Left cardiac atrium (tissue), 4 donors: ENCODE measurements at places on chromosomes 1 and 21. TPM values are rescaled to one million over a fixed set of nuclear protein-coding genes. Genes with fewer than 3 reads are reported as not detected.

- no peak for DNase-seq
Measured at GRCh38 chr1:108071601-108072000, 106.6 kb upstream of the VAV3 start.

- DNase-seq: peak; percentile 21
Measured at GRCh38 chr1:192512426-192513162, 63.0 kb upstream of the RGS1 start.

- DNase-seq: no peak
Measured at GRCh38 chr1:172821609-172822274, 162.8 kb downstream of the FASLG start.

DNA sequence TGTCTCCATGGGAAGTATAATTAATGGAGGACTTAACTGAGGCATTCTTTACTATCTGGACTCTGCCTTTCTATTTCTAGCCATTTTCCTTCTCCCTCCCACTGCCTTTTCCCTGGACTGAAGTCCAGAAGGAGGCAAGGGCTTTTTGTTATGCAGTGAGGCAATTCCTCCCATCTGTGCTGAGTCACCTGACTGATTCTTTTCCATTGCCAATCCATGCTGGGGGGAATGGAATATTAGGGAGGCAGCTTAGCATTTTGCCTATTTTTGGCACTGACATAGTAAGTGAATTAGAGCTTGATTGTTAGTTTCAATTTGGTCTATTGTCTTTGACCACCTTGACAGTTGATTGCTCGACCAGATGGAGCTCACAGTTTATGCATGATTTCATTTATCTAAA is 1000.6 kb upstream of the PRMT6 start:
- DNase-seq: no peak

GRCh38 chr1:178057141-178057765 is 36.7 kb upstream of the RASAL2 start:
- DNase-seq: no peak

GRCh38 chr21:40587736-40588346 is 259.1 kb downstream of the DSCAM start:
- DNase-seq: no peak

GRCh38 chr1:68188060-68188538 is 44.2 kb downstream of the WLS start:
- no peak for DNase-seq

GRCh38 chr1:42944246-42944928 is 14.3 kb downstream of the SLC2A1 start:
- DNase-seq: peak; percentile 49

- DNase-seq: no peak
Measured at GRCh38 chr21:44529503-44530125, 10.4 kb downstream of the KRTAP10-1 start.

- no peak for DNase-seq
Measured at GRCh38 chr1:212962509-212962908, 12.2 kb downstream of the VASH2 start.

DNA sequence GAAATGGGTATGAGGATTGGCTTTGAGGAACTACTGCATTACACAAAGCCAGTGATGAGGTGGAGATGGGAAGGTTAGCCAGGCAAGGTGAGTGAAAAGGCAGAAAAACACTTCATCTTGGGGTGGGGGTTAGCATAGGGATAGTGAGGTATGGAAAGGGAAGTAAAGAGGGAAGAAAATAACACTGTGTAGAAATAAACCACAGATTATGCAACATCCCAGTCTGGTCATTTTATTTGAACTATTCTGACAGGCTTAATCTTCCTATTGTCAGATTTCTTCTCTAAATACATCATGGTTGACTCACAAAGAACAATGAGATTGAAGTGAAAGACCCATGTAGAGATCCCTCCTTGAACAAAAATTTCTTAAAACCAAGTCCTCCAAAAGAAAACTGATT is 640.2 kb downstream of the PTPRC start:
- no peak for DNase-seq

DNA sequence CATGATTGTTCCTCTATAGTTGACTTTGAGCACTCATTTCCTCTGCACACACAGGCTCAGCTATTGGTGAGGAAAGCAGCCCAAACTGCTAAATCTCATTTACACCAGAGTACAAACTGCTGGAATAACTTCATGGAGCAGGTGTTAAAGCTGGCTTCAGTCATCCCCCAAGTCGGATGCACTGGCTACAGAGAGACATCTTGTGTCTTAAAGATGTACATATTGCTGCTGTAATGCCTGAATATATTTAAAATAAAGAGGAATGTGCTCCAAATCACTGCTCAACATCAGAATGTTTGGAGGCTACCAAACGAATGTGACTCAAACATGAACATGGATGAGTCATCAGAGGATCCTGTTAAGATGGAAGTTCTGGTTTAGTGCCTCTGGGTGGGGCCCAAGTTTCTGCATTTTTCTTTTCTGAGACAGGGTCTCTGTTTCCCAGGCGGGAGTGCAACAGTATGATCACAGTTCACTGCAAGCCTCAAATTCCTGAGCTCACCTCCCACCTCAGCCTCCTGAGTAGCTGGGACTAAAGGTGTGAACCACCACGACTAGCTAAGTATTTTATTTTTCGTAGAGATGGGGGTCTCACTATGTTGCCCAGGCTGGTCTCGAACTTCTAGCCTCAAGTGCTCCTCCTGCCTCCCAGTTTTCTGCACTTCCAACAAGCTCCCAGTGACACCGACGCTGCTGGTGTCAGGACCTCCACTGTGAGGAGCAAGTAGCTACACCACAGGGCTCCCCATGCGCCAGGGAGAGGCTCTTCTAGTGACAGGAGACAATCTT is 79.0 kb upstream of the KRTAP19-8 start:
- DNase-seq: no peak

DNA sequence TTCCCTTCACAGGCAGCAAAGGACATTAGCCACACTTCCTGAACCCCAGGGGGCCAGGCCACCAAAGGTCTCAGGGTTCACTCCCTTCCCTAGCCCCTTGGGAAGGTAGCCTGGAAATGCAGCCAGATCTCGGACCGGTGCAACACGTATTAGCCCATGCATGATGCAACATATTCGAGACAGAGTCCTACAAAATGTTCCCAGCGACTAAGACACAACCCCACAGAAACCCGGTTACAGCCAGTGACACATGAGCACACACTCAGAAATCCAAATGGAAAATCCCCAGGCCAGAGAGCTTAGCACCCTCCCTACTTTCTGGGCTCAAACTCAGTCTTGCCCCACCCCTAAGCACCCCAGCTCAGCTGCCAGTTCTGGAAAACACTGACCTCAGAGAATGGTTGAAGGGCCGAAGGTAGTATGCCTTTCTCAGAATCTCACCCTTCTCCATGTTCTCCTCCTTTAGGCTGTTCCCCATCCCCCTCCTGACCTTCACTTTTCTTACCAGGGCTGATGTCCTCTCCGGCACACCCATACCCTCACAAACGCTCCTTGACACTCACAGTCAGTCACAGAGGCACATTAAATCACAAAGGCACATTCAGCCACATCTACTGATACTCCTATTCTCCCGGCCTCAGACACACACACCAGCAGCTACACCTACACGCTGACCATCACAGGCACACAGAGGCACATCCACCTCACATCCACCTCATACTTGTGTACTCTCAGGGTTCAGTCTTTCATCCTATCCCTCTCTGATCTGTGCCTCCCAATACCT is at the start of gene TSPAN1:
Gene TSPAN1 (plus strand): TSS at position 640 of the 784 bp plus-strand sequence. CDS start 6,021 bp downstream, outside the sequence.
- peak; percentile 50 for DNase-seq

GRCh38 chr1:109925159-109925990 is 14.7 kb downstream of the CSF1 start:
- DNase-seq: no peak

DNA sequence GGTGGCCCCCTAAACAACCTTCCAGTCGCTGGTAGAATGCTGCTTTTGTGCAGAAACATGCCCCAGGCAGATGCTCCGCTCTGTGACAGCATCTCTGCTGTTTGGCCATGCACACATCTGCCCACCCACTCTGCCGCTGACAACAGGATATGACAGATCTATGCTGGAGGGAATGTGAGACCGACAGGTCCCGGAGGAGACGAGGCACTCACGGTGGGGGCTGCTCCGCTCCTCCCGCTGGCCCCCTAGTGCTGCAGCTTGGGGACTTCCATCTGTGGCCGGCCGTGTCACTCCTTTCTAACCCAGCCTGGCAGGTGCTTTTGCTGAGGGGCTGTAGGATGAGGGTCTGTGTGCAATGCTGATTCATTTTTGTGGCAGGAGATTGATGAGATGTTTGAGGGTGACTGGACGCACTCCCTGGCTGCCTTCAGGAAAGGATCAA is 49.1 kb upstream of the DMRTB1 start:
- no peak for DNase-seq

DNA sequence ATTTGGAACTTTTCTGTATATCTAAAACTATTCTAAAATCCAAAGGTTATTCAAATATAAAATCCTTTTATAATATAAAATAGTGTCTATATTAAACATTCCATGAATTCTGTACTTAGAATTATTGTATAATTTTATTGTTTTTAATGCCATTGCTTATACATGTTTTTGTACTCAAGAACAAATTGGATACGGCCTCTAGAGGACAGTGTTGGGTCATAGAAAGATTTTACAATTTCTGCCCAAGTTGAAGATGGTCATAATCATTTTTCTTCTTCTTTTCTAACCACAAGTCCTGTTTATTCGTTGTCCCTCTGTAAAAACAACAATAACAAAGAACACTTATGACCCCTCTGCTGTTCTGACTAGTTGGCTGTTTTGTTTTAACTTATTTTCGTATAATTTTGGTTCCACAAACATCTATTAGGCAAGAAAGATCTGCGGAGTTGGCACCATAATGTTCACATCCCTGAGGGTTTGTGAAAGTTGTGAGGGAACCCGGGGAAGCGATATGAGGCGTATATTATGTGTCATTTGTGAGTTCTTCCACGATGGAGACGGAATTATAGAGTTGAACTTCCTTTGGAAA is 75.7 kb upstream of the KIF26B start:
- DNase-seq: no peak

GRCh38 chr21:45292399-45293219 is 4.9 kb upstream of the POFUT2 start:
- DNase-seq: peak; percentile 90

GRCh38 chr1:110436635-110437034 is 14.3 kb upstream of the PROK1 start:
- DNase-seq: no peak

DNA sequence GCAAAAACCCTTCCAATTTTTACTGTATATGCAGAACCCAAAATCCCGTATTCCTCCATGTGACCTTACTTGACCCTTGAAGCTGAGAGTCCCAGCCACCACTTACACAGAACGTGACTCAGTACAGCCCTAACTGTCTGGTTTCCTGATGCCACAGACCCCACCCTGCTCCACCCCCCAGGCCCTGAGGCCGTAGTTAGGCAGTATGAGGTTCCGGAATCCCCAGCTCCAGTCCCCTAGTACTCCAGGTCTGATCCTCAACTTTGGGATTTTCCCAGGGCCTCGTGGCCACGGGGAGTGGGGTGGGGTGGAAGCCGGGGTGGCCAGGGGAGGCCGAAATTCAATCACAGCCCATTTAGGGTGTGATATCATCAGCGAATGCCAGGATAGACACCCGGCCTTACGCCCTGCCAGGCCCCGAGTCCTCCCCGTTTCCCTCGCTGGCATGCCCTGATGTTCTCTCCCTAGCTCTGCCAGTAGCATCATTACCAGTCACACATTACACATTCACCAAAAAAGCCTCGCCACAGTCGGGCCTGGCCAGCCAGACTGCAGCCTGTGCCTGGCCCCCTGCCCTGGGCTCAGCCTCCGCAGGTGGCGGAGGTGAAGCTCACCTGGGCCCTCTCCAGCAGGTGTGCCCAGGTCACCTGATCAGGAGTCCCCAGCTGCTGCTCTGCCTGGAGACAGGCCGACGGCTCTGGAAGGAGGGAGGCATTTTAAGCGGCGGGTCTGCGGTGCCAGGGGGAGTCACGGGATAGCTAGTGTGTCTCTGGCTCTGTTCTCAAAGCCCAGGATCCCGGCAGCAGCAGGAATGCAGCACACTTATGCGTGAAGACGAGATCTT is 70.8 kb downstream of the SCCPDH start:
- DNase-seq: peak; percentile 42

DNA sequence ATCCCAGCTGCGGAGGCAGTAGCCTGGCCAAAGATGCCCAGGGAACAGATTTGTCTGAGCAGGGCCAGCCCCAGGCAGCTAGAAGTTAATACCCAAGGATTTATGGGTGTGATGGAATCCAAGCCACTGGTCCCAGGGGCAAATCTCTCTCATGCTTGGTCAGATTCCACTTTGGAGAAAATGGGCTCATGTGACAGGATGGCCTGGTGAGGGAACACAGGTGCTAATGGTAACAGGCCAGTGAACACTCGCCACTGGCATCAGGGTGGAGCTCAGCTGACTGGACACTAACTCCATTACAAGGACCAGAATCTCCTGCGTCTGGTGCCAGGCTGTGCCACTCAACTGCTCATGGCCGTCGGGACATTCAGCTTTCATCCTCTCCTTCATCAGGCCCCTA is 12.0 kb downstream of the MDM4 start:
- DNase-seq: no peak

- DNase-seq: no peak
Measured at GRCh38 chr1:70426154-70427131, 15.4 kb downstream of the CTH start.

- DNase-seq: peak; percentile 44
Measured at GRCh38 chr21:36330904-36331303, 10.9 kb downstream of the MORC3 start.

GRCh38 chr21:41655259-41655658 is 111.6 kb downstream of the RIPK4 start:
- DNase-seq: no peak

GRCh38 chr1:32891241-32891570 is 4.9 kb downstream of the HPCA start:
- no peak for DNase-seq

- DNase-seq: peak; percentile 50
Measured at GRCh38 chr1:218164930-218165700, 120.0 kb upstream of the RRP15 start.

DNA sequence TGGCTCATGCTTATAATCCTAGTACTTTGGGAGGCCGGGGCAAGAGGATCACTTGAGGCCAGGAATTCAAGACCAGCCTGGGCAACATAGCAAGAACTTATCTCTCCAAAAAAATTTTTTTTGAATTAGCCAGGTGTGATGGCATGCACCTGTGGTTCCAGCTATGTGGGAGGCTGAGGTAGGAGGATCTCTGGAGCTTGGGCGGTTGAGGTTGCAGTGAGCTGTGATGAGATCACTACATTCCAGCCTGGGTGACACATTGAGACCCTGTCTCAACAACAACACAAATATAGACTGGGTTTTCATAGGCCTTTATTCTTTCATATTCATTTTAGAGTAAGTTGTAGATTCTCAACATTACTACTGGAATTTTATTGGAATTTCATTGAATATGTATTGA is 12.8 kb downstream of the MED18 start:
- DNase-seq: no peak

- no peak for DNase-seq
Measured at GRCh38 chr21:44943005-44943685, 3.3 kb downstream of the SLX9 start.

Gene CLCA1
- not detected for total RNA-seq

Gene LRIF1
- total RNA-seq: 14.3 TPM

Gene OR6K3
- total RNA-seq: not detected

Gene MRAP
- total RNA-seq: 15.0 TPM

Gene TCHH
- total RNA-seq: 0.08 TPM

Gene PSRC1
- 2.5 TPM for total RNA-seq

Gene NMNAT2
- total RNA-seq: 33.8 TPM

Gene SLC30A10
- not detected for total RNA-seq

Gene TRPM2
- total RNA-seq: 2.9 TPM

Gene LRRIQ3
- total RNA-seq: 0.18 TPM

Gene OR2M3
- total RNA-seq: not detected

Gene ADGRL4
- total RNA-seq: 30.6 TPM

Gene RAB7B
- total RNA-seq: 4.5 TPM

Gene RHD
- total RNA-seq: 0.09 TPM

Gene DRAXIN
- total RNA-seq: not detected

Gene SYTL1
- 2.4 TPM for total RNA-seq
